ENCODE measurements at places on chromosomes 5 and 9.

DNA sequence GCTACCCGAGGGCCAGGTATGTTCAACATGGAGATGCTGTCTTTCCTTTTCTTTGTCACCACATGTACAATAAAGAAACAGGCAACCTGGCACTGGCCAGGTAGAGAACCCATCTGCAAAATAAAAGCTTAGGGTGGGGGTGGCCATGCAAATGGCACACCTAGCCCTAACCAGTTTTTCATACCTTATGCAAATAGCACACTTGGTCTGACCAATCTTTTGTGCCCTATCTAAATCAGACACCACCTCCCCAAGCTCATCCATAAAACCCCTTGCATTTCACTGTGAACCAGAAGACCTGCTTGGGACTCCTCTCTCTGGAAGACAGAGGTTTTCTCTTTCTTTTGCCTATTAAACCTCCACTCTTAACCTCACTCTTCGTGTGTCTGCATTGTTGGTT is 33.9 kb downstream of the JAKMIP2 start:
- no peak for DNase-seq

DNA sequence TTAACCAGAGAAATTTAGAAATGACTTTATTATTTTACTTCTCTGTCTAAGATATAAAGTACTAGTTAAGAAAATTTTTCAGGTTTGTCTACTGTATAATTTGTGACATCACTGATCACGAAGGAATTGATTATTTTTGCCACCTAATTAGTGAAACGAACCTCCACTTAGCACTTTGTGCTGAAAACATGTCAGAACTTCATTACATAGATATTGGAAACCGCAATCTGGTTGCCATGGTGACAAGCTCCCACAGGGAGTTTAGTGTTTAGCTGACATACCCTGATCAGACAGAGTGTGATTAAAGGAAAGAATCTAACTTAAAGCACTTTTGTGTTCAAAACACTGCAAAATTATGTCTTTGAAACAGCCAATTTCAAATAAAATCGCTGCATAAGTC is 668.4 kb upstream of the CCNG1 start:
- DNase-seq: no peak

- no peak for DNase-seq
Observed at GRCh38 chr5:40853632-40854192, 12.5 kb downstream of the CARD6 start.

GRCh38 chr9:76290555-76290954 is 103.7 kb downstream of the RFK start:
- no peak for DNase-seq

- no peak for DNase-seq
Observed at GRCh38 chr5:36720688-36721087, 114.3 kb downstream of the SLC1A3 start.
